ENCODE measurements at places on chromosomes 16 and 17.

- DNase-seq = no peak
These were observed 397 bp downstream of the CDC42EP4 start for GRCh38 chr17:73311428-73311780.

DNA sequence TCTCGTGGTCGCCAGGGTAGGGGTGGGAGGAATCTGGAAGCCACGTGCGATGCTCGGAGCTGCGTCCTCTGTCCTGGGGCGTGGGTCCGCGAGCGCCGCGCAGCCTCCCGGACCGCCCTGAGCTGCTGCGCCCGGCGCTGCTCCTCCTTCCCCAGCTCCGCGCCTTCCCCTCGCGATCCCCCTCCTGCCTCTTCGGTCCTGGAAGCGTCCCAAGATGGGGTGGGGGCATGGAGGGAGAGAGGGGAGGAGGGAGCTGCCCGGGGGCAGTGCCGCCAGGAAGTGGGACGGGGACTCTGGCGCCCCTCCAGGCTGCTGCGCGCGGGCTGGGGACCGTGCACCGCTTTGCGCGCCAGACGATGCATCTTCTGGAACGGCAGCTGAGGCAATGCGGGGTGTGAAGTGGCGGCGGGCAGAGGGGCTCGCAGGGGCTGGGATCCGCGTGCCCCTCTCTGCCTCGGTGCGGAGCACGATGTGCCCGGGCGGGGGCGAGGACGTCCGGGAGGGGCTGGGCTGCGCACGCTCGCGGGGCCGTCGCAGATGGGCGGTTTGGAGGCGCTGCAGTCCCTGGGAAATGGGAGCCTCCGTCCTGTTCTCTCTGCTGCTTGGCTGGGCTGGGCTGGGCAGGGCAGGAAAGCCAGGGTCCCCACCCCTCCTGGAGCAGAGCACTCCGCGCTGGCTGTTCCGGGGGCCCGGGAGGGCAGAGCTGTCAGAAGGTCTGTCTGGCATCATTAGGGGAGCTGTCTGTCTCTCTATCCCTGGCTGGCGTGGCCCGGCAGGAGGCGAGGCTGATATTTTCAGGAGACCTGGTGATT is 388.0 kb downstream of the SEC14L1 start:
- no peak for DNase-seq

GRCh38 chr17:17902376-17902775 is 65.6 kb upstream of the SREBF1 start:
- no peak for DNase-seq

DNA sequence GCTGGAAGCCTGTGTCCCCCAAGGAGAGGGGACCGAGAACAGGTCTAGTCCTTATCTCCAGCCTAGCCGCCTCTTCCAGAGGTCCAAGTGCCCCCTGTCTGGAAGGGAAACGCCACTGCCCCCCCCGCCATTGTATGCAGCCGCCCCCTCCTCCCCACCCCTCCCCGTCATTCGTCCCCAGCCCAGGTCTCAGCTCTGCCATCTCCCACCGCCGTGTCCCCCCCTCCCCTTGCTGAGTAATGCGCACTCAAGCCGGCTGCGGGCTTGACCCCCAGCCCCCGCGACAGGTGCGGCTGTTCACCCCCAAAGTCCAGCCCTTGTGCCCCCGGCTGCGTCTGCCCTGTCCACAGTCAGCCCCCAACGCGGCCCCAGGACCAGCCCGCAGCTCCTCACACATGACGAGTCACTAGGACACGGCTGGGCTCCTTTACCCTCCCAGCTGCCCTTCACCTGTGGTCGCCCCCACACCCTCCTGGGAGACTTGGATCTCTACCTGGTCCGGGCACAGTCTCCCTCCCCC is 622 bp downstream of the GPRC5B start:
- DNase-seq = no peak

- no peak for DNase-seq
These were observed 93.4 kb upstream of the GSE1 start for GRCh38 chr16:85519540-85520231.

DNA sequence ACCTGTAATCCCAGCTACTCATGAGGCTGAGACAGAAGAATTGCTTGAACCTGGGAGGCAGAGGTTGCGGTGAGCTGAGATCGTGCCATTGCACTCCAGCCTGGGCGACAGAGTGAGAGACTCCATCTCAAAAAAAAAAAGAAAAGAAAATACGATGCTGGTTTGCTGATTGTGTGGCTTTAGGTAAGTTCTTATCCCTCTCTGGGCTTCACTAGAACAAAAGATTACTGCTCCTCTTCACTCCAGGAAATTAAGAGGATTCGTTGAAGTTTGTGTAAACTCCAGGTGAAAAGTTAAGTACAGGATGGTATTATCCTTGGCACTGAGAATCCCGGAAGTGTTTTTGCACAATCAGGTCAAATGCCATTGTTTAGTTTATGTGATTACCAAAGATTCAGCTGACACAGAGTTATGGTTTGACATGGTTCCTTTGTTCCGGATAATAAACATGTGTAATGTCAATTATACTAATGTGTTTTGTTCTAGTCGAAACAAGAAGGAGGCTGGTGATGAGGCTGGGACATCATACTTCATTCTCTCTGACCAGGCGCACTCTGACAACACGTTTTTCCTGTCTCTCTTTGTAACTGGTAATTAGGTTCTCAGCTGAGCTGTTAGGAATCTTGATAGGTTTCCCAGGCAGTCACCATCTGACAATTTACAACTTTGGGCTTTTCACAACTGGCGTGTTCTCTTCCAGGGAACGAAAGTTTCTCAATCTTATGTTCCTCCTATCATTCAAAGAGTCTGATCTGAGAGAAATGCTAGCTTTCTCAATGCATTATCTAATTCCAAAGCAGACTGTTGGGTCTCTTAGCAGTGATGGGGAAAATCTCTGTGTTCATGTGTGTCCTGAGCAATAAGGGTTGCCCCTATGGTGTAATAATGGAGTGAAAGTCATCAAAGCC is 10.8 kb upstream of the TAOK1 start:
- no peak for DNase-seq

Data from cortex of kidney (tissue), 1 donor.